GM10248 (cell line): ENCODE measurements at places on chromosomes 5 and 9.

GRCh38 chr5:101278917-101279316 lies 375.8 kb upstream of the ST8SIA4 start:
- no peak for DNase-seq

- DNase-seq: no peak
These were observed 122.1 kb downstream of the WNK2 start for GRCh38 chr9:93306081-93306480.

- DNase-seq: no peak
These were observed 13.1 kb upstream of the NCS1 start for GRCh38 chr9:130159057-130159456.

- DNase-seq: no peak
These were observed 355.3 kb downstream of the BNC2 start for GRCh38 chr9:16515207-16515606.

DNA sequence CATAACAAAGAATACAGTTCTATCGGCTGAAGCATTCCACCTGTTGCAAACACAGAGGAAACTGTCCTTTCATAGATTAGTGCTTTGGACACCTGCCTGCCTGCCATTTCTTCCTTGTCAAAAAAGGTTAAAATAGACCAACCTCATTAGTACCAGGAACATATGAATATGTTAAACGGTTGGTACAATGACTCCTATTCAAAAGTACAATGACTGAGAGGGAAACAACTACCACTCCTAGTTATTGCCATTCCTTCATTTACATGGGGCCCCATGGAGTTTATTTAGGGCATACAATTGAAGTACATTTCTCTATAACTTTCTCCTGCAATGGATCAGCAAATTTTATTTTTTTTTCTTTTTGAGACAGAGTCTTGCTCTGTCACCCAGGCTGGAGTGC lies 77.4 kb upstream of the PIP5K1B start:
- no peak for DNase-seq
